ENCODE measurements at places on chromosomes 16 and 17.

- no peak for DNase-seq
These were observed 535.4 kb downstream of the CDH8 start for GRCh38 chr16:61500851-61501250.

- DNase-seq = no peak
These were observed 31.0 kb downstream of the TEKT5 start for GRCh38 chr16:10663744-10664143.

GRCh38 chr17:32208436-32208835, 57.2 kb upstream of the RHBDL3 start:
- no peak for DNase-seq

DNA sequence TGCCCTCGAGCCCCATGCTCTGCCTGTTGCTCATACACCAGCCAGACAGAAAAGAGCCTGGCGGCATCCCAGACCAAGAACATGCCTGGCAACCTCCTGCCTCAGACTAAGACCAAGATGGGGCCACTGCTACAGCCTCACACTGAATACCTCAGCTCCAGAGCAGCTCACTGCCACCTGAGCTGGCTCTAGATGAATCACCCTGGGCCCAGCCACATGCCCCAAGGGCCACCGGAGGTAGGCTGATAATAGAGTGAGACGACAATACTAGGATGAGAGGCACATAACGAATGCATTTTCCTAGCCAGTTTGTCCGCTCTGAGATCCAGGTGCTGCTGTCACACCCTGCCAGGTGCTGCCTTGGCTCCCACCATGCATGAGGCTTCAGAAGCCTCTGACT, 13.0 kb downstream of the PIP4K2B start:
- DNase-seq = no peak

DNA sequence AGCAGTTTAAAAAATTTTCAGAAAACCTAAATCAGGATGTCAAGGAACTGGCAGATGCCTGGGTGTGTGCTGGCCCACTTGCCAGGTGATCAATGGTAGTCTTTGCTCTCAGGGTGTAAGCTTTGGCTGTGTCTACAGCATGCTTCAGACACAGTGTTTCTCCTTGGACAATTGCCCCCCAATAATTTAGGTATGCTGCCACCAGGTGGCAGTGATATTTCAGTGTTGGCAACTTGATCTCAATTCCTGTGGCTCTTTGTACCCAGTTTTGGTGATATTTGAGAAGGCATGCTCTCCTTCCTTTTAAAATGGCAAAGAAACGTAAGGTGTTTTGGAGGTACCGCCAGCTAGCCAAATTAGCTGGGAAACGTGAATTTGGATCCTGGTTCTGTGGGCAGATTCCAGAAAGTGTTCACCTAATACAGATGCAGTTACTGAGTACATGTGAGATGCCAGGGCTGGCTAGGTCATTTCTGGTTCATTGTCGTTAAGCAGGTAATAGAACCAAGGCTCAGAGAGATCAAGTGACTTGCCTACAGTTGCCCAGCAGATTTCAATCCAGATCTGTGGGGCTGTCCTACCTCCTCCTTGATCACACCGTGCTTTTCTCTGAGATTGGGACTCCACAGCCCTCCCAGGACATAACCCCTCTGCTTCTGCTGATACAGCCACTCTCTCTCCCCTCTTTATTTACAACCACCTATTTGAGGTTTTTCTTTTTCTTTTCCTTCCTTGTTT, 155.6 kb upstream of the PLCG2 start:
- DNase-seq = peak; percentile 39

DNA sequence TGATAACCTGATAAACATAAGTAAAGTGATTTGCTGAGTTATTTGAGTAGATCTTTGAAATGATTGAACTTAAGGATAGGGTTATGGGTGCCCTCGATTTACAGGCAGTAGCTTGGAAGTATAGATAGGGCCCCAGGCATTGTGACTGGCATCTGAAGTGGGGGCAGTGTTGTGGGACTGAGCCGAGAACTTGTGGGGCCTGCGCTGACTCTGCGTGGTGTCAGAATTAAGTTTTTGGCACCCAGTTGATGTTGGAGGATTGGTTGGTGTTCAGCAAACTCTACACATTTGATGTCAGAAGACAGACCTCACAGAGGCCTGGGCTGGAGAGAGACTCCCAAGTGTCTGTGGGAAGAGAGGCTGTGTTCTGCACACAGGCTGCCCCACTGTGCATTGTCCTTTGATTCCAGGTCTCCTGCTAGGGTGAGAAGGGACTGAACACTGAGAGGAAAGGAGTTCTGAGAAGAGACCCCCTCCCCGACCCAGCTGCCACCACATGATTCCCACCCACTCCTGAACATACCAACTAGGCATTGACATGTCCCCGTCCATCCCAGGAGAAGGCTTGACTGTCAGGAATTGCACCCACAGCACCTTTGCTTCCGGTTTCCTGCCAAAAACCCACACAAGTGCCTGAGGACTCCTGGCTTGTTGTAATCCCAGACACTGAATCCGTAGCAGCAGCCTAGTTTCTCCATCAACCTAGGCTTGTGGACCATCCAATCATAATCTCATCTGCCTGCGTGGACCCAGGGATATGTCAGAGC, 4.5 kb downstream of the ZNF267 start:
- no peak for DNase-seq

- DNase-seq = no peak
These were observed 15.0 kb downstream of the CAVIN1 start for GRCh38 chr17:42408061-42408460.

- no peak for DNase-seq
These were observed 24.6 kb upstream of the TNRC6C start for GRCh38 chr17:77933777-77934398.

- DNase-seq = peak; percentile 28
These were observed 9.9 kb downstream of the CYGB start for GRCh38 chr17:76527430-76528111.

- DNase-seq = no peak
These were observed 2.5 kb downstream of the KNOP1 start for GRCh38 chr16:19715566-19715965.

DNA sequence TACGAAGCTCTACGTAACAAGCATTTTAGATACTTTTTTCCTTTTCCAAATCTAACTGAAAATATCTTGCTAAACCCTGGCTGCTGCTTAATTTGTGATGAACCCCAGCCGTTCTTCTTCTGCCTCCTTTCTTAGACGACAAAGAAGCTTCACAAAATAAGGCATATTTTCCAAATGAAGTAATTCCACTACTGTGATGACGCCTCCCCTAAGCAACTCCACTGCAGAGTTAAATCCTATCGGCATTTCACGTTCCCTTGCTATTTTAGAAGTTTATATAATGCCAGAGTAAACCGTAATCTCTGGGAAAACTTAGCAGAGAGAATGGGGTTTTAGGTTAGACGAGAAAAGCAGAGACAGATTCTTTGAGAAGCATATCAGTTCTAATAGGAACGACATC, 683.1 kb upstream of the SALL1 start:
- DNase-seq = no peak

GRCh38 chr16:24258791-24259190, 2.7 kb downstream of the CACNG3 start:
- DNase-seq = no peak

DNA sequence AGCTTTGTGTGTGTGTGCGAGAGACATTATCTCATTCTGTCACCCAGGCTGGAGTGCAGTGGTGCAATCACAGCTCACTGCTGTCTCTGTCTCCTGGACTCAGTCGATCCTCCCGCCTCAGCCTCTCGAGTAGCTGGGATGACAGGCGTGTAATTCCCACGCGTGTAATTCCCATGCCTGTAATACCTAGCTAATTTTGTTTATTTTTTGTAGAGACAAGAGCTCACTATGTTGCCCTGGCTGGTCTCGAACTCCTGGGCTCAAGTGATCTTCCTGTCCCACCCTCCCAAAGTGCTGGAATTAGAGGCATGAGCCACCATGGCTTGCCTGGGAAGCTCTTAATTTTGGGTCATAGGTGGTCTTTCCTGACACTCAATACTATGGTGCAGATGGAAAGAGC, 205.3 kb upstream of the TNRC6C start:
- no peak for DNase-seq

DNA sequence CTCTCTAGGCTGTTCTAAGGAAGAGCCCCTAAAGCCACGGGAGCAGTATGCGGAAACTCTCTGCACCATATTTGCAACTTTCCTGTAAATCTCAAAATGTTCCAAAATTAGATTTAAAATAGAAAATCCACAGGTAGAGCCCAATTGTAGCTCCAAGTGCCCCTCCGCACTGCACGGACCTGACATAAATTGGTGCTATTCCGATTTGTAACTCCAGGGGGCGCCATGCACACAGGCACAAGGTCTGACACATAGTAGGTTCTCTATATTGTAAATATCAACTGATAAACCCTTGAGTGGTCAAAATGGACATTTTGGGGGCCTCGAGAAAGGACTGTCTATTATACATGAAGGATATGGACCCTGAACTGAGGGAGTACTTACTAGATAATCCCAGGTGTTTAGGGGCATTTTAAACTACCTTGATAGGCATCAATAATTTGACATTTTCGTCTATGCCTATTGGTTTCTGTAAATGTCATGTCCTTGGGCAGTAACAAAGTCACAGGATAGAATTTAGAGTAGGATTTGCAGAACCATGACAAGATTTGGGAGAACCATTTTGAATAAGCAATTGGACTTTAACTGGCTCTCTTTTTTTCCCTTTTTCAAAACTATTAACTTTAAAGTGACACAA, 36.6 kb upstream of the TMEM132E start:
- DNase-seq = peak; percentile 25

GRCh38 chr17:3213587-3213986, 6.1 kb downstream of the OR1A1 start:
- no peak for DNase-seq

- DNase-seq = no peak
These were observed 7.7 kb downstream of the ITGAM start for GRCh38 chr16:31267332-31268032.

GRCh38 chr17:61362396-61362795, 37.2 kb upstream of the TBX2 start:
- DNase-seq = no peak
